ENCODE measurements at places on chromosomes 12 and 14.

- no peak for DNase-seq
Measured at GRCh38 chr12:94057262-94058151, 90.9 kb upstream of the PLXNC1 start.

DNA sequence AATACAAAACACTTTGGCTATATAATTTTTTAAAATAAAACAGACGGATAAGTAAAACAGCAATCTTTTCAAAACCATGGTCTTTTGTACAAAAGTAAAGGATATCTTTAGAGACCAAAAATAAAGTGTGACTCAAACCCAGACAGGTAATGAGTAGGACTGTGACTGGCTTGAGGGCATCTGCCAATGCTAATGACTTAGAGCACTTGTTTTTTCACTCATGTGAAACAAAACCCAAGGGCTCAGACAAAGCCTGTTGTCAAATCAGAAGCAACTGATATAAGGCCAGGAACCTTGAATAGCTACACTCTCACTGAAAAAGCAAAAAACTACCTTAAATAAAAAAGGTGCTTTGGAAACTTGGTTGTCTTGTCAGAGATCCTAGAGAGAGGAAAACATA is 357.4 kb downstream of the TMEM117 start:
- DNase-seq, result no peak

DNA sequence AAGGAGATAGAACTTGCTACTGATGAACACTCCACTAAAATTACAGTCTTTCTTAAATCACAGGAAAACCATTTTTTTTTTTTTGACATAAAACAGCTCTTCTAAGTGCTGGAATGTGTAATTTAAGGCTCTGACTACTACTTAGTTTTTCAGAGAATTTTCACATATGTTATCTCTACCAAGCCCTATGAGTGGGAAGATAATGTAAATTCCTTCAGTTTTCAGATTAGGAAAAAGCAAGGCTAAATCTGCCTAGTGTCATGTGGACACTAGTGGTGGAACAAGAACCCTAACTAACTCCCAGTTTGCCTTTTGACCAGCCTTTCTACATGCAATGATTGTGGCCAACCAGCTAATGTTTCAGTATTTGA is 37.3 kb upstream of the CSRP2 start:
- no peak for DNase-seq

DNA sequence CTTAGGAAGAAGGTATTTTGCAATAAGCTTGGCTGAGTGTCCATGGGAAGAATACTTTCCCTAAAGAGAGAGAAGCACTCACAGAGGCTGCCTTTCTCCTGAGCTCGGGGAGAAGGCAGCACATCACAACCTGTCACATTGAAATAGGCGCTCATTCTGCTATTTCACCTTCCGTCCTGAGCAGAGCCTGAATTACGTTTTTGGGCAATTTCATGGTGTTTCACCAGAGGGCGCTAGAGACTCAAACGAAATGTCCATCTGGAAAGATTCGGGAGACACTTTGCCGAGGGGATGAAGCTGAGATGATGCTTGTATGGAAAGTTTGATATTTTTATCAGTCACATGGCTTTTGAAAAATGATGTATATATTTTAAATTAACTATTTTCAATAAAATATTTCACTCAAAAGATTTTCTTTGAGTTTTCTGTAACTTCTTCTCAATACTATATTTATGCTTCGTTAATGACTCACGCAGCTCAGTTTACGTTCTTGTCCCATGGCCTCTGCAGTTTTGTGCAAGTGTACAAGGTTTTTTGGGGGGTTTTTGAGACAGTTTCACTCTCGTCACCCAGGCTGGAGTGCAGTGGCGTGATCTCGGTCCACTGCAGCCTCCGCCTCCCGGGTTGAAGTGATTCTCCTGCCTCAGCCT is 17.4 kb upstream of the B4GALNT3 start:
- DNase-seq, result no peak

GRCh38 chr12:105985383-105985782 is 153.4 kb downstream of the NUAK1 start:
- no peak for DNase-seq

DNA sequence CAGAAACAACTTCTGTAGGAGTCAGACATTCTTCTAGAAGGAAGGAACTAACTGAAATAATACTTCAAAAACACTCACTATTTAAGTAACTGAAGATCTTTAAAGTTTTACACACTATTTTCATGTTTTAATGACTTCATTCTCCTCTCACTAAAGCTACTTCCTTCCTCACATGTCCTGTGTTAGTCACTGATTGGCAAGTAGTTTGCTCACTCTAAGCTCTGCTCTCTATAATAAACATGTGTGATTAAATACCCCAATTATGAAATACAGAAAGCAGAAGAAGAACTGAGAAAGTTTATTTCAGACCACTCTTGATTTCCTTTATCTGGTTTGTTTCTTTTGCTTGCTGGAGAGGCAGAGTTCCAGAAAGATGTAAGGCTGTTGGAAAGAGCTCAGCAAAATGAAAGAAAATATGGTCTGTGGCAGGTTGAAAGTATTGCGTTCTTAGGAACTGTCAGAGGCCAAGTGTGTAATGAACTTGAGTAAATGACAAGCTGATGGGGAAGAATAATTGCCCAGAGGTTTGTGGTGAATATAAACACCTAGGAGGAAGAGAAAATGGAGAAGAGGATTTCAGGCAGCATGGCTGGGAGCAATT is 522.0 kb upstream of the SEL1L start:
- no peak for DNase-seq

GRCh38 chr14:91866511-91867295 is 633 bp downstream of the TC2N start:
- no peak for DNase-seq

DNA sequence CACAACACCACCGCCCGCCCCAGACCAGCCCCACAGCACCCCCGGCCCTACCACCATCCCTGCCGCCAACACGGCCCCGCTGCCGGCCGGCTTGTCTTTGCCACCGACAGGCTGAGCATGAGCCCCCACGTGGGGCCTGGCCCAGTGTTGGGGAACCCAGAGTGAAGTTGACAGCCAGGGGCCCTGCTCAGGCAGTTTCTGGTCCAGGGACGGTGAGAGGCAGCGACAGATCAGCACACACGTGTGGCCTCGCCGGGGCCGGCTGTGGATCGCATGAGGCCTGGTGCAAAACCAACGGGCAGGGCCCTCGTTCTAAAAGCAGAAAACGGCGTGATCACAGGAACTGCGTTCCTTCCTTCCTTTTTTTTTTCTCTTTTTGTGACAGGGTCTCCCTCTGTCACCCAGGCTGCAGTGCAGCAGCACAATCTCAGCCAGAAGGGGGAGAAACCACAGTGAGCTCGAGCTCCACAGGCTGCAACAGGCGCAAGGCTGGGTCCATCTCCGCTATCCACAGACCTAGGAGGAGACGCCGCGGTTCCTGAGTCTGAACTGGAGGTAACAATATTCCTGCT is 50.5 kb upstream of the FBRSL1 start:
- DNase-seq, result no peak

DNA sequence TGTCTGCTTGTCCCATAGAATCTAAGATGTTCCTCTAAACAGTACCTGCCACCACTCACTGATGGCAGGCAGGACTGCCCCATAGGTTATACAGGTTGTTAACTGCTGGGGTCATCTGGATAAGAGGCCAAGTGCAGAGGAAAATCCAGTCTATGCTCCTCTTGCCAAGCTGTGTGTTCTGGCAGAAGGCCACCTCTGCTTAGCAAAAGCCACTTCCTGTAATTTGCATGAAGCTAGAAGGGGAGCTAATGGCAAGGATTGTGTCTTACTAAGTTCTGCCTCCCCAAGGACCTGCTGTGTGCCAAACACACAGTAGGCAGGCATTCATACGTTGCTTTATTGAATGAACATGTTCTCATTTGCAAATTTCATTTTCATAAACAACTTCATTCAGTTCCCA is 445.4 kb downstream of the BCL11B start:
- no peak for DNase-seq
